ENCODE measurements at places on chromosomes 6 and 20.

GRCh38 chr20:40942006-40942405 lies 86.6 kb upstream of the TOP1 start:
- DNase-seq, result no peak

DNA sequence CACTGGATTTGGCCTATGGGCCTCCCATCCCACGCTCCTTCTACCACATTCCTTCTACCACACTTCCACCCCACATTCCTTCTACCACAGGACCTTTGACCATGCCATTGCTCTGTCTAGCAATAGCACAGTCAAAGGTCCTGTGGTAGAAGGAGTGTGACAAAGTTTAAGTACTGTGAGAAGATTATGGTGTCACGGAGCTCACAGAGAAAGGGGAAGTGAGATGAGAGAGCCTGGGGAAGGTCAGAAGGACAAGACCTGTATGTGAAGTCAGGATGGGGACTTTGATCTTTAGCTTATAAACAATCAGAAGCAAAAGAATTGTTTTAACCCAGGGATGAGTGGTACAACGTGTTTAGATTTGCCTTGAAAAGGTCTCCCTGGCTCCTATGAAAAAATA lies 568.2 kb upstream of the CHD6 start:
- DNase-seq, result no peak

DNA sequence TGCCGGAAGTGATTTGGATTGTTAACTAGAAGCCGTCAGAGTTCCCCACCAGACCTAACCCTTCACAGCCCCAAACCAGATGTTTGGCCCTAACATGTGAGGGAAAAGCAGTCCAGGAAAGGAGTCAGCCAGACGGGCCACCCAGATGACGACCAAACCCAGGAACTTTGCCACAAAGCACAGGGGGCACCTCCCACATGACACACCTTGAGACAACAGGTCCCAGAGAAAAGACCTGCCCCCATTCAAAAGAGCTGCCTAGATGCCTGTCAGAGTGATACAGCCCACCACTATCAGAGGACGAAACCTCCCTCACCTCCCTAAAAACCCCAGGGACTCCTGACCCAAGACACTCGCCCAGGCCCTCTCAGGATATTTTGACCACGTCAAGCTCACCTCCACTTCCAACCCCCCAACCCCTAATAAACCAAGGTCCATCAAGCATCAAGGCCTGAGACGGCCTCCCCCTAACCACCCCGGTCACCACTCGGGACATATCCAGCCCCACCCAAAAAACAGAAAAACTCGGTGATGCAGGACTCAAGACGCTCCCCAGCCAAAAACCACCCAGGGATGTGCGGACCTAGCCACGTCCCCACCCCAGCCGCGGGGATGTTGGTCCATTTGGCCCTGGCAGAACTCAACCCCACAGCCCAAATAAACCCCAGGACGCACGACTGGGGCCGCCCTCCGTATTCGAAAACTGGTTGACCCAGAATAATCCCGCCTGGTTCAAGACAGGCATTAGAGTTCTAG lies 662 bp downstream of the ZNF343 start:
- no peak for DNase-seq

- no peak for DNase-seq
Measured at GRCh38 chr6:129359811-129360681, 349.9 kb downstream of the ARHGAP18 start.

- DNase-seq, result no peak
Measured at GRCh38 chr6:9515633-9516606, 899.0 kb downstream of the TFAP2A start.

DNA sequence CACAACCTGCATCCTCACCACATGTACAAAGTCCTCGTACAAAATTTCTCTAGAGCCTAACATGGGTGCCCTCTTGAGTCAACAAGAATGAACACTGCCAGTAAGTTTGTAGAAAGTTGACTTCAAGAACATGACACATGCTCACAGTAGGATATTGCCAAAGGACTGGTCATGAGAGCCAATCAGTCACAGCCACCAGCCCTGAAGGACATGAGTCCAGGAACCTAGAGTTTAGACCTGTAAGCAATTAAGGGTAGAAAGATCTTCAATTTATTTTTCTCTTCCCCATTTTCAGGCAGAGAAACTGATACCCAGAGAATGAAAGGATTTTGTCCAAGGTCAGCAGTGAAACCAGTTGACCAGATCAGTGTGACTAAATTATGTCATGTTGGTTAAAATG lies 96.1 kb downstream of the MAFB start:
- DNase-seq, result no peak

DNA sequence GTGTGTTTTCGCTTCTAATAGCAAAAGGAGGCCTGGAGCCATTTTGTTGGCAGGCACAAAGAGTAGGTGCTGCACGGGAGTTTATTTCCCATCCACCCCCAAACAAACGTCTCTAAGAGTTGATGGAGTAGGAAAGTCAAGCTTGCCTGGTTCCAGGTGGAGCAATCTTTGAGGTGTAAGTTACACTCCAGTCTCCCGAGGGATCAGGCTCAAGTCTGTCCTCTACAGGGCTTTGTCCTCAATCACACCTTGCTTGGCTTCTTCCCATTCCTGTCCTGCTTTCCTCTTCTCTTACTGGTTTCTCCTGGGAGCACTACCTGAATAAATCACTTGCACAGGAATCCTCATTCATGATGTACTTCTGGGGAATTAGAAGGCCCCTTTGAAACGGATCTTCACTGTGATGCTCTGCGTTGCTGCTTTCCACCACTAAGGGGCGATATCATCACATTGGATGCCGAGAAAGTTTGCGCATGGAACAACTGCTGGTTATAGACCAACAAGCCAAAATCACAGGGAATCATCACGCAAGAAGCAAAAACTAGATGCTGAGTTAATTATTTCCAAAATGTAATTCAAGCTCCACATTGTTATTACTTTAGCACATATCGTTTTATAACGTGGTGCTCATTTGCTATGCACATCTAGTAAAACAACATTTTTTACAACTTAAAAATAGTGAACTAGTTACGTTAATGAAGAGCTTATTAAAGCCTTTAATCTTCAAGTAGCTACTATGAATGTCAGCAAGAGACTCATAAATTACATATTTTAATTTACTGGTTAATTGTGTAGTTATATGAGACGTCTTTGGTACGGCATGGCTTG lies 156.8 kb downstream of the DNAH8 start:
- no peak for DNase-seq

- no peak for DNase-seq
Measured at GRCh38 chr6:24799541-24799915, 811 bp upstream of the ARMH2 start.

DNA sequence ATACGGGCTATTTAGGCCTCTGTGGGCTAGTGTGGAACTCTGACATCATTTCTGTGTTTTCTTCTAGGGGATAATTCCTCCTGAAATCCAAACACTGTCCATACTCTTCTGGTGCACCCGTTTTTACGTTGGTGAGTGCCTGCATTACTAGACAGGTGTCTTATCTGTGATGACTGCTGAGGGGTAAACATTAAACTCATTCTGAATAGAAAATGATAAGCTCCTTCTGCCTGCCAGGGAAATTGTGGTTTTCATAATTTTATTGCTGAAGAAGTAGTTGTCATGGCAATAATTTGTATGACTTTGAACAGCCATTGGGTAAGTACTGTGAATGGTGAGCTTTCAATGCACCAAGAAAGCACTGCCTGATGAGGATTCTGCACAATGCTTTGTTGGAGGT lies 705.6 kb downstream of the UTRN start:
- no peak for DNase-seq

GRCh38 chr6:169046021-169046420 lies 207.6 kb downstream of the THBS2 start:
- DNase-seq, result no peak

GRCh38 chr6:158669145-158670035 lies 19.5 kb downstream of the SYTL3 start:
- no peak for DNase-seq

DNA sequence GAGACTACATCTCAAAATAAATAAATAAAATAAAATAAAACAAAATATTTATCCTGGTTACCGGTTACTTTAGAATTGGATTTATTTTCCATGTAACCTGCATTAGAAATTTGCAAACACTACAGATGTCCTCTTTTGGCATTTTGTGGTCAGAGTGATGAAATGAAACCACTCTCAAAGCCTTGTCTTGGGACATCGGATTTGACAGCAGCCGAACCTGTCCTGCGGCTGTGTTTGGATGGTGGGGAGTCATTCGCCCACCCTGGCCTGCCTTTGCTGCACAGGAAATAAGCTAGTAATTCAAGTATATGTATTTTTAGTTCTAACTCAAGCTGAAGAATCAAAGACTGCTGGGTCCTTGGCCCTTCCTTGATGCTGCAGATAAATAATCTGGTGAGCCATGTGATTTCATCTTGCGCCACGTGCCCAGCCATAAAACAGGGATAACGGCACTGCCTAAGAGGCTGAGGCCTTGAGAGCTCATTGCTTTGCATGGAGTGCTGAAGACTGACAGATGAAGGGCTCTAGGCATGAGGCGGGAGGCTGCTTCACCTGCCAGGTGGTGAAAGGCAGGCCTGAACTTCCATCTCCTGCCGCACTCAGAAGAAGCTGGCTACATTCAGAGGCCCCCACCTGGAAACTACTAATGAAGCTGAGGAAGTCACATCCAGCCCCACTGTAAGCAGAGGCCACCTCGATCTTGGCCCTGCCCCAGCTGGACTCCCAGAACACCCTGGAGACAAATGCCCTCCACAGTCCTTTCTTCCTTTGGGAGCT lies 76.9 kb downstream of the NOL4L start:
- no peak for DNase-seq

DNA sequence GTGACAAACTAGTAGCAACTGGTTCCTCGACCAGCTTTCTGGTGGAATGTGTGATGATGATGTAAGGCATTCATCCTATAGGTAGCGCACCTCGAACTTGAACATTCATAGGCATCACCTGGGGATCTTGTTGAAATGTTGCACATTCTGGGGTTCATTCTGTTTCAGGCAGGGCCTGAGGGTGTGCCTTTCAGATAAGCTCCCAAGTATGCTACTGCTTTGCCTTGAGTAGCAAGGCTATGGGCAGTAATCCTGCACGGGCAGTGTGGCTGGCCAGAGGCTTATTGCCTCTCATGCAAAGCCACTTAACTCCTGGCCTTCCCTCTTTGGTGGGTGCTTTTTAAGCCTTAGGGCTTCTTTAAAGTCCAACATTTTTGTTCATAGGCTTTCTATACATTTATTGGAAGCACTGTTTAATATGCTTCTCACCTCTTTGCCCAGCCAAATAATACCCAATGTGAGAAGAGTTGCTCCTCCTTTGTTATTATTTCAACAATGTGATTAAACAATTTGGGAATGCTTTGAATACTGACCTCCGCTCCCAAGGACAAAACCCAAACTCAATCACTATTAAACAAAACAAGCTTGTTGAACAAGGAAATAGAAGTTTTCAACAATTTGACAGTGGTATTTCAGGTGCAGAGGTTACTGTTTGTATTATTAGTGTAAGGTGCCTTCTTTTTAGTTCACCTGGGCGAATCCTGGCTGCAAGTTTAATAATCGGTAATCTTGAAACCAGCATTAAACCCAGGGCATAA lies 57.5 kb downstream of the JARID2 start:
- no peak for DNase-seq

DNA sequence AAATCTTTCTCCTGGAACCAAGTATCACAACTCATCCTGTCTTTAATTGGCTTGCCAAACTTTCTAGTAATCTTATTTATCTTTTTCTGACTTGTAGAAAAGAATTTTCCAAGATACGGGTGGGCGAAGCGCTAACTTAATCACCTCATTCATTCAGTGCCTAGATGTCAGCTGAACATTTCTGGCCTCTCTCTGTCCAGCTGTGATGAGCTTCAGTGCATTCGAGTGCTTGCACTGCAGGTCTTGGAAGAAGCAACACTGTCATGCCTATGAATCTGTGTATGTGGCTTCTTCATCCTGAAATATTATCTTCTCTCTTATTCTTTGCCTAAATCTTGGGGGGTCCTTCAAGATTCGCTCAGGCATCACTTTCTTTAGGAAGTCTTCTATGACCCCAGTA lies 16.3 kb upstream of the ENPP1 start:
- no peak for DNase-seq

GRCh38 chr6:170212051-170212756 lies 78.7 kb downstream of the DLL1 start:
- DNase-seq, result no peak

DNA sequence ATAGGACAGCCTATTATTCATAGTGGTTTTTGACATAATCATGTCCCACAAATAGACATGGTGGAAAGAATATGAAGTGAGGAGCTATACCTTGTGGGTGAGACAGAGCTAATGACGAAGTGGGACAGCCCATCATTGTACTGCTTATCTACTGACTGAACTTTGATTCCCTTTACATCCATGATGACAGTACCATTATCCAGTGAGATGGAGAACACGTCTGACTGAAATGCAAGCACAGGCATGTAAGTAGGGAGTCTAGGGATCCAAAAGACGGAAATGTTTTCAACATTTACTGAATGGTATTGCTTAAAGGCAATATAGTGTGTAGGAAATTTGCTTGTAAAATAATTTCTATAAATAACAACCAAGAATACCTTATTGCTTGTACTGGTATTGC lies 43.5 kb downstream of the FAM229B start:
- DNase-seq, result no peak

DNA sequence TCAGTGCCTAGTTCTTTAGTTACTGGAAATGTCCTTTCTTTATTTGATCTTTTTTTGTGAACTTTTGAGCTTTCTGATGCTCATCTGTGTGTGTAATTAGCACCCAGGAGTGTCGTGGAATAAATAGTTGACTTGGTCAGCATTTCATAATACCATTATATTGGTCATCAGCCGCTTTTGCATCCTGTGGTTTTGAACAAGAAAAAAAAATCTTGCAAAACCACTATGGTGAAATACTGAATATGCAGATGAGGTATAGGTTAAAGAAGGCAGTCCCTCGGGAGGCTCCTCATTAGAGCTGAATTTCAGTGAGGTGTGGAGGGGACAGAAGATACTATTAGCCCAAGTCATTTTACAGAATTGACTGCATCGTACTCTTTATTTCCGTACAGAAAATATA lies 90.1 kb downstream of the FOXO3 start:
- DNase-seq, result no peak

DNA sequence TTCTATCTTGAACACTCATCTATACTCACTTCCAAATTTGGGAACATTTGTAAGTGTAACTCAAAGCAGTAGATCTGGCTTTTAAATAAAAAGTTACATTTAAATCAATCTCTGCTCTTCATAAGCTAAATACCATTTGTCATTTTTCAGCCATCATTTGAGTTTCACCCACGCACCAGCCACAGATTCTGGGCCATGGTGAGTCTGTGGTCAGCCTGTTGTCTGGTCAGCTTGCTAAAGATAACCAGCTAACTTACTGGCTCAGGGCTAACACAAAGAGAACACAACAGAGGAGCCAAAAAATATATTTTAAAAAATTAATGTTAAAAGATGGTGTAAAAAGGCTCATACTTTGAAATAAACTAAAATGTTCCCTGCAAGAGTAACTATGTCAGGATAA lies 181.3 kb downstream of the KIF6 start:
- no peak for DNase-seq
